RKO (cell line): ENCODE measurements at places on chromosomes 7 and 10.

GRCh38 chr10:128519581-128519980, 393.4 kb upstream of the MKI67 start:
- DNase-seq, result no peak

- DNase-seq, result no peak
Observed at GRCh38 chr10:13231808-13232207, 2.4 kb downstream of the UCMA start.

DNA sequence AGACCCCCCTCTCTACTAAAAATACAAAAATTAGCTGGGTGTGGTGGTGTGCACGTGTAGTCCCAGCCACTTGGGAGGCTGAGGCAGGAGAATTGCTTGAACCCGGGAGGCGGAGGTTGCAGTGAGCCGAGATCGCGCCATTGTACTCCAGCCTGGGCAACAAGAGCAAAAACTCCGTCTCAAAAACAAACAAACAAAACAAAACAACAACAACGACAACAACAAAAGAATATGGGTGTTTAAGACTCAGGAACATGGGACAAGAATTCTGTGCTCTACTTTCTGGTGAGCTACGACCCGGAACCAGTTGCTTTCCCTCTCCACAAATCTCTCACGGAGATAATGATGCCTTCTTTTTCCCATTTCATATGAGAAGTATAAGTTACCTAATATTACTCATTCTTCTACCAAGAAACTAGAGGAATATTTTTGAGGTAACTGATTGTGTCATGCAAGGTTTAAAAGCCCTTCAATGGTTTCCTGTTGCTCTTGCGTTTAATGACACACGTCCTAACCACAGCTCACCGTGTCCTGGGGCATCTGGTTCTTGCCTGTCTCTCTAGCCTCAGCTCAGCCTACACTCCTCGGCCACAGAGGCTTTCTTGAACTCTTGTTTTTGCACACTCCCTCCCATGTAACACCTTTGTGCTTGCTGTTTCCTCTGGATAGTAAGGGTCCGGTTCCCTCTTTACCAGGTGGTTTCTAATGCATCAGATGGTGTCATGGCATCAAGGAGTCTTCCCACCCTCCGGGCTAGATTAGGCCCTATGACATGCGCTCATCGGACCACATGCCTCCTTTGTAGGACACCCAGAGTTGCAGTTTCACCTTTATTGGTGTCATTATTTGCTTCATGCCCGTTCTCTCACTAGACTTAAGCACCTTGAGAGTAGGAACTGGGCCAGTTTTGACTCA, 67.5 kb downstream of the PFKFB3 start:
- no peak for DNase-seq

- DNase-seq, result no peak
Observed at GRCh38 chr10:21934307-21934706, 69.2 kb downstream of the DNAJC1 start.

GRCh38 chr10:119479532-119479931, 63.0 kb downstream of the RGS10 start:
- no peak for DNase-seq

- DNase-seq, result peak; percentile 85
Observed at GRCh38 chr10:95445837-95446486, 115.2 kb downstream of the SORBS1 start.

GRCh38 chr10:116917481-116917880, 68.2 kb downstream of the ENO4 start:
- DNase-seq, result no peak

- no peak for DNase-seq
Observed at GRCh38 chr7:75656740-75657139, 82.0 kb downstream of the HIP1 start.

DNA sequence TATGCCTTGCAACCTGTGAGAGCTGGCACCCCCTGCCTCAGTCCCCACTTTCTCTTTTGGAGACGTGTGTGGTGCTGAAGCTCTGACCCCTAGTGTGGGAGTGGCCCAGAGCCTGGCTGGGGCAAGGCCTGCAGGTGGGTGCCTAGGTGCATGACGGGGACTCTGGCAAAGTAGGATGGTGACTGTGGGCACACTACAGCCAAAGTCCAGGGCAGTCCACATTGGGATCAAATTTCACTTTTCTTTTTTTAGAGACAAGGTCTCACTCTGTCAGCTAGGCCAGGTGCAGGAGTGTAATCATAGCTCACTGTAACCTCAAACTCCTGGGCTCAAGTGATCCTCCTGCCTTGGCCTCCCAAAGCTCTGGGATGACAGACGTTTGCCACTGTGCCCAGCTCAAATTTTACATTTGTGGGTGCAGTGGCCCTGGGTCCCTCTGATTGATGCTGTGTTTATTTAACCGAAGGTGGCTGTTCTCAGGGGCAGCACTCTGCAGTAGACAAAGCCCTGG, 52.3 kb downstream of the NEURL1 start:
- DNase-seq, result no peak

GRCh38 chr7:99249985-99250575, 22.6 kb upstream of the MYH16 start:
- DNase-seq, result no peak

DNA sequence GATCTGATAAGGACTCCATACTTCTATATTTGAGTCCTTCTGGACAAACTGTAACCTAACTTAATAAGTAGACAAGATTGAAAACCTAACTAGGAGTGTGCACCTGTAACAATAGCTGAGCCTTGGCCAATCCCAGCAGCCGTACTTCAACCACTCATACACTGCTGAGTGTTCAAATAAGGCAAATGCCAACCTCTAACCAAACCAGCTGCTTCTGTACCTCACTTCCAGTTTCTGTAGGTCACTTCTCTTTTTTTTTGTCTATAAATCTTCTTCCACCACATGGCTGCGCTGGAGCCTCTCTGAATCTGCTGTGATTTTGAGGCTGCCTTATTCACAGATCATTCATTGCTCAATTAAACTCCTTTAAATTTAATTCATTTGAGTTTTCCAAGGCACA, 753.2 kb downstream of the DNAJB9 start:
- no peak for DNase-seq

DNA sequence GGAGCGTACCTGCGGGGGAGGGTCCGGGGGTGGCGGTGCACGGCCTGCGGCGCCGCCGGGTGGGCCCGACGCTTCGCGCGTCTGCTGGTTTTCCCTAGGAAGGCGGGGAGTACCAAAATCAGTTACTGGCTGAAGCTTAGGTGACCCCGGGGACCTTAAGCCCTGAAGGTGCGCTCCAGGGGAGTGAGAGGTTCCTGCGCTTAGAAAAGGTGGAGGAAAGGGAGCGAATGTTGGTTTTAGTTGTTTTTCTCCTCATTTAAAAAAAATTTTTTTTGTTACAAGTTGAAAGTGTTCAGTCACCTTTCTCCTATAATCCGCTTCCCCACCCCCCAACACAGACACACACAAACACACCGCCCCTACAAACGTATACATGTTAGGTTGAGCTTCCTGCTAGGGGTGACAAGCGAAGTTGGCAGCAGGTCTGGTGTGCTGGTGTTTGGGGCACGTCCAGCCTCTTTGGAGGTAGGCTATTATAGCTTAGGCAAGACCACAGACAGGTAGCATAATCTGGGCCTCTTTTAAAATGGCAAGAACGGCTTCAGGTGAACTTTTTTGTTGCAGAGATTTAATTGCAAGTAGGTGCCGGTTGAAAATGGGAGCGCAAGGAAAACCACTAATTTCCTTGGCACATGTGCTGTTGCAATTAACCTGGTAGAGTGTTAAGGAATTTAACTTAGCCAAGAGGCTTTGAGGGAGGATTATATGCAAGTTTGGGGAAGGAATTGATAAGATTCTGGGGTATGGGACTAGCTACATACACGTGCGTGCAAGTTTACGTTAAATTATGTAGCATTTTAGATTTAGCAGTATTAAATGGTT, 945 bp downstream of the ADD3 start:
- peak; percentile 35 for DNase-seq

GRCh38 chr10:63481815-63482421, 16.1 kb upstream of the JMJD1C start:
- no peak for DNase-seq

DNA sequence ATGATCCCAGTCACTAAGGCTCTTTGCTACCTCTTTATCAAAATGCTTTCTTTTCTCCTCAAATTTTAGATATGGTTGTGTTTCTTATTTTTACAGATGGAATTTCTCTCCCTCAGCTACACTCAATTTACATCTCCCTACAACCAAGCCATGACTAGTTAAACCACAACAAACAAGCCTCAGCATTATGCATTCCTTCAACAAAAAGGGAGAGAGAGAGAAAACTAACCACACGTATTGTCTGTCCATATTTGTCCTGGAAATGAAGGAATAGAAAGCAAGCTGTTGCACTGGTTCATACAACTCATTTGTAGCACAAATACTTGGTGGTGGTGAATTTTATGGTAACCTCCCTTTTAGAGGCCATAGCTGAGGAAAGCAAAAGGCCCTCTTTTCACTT, 286.4 kb downstream of the AHR start:
- no peak for DNase-seq

DNA sequence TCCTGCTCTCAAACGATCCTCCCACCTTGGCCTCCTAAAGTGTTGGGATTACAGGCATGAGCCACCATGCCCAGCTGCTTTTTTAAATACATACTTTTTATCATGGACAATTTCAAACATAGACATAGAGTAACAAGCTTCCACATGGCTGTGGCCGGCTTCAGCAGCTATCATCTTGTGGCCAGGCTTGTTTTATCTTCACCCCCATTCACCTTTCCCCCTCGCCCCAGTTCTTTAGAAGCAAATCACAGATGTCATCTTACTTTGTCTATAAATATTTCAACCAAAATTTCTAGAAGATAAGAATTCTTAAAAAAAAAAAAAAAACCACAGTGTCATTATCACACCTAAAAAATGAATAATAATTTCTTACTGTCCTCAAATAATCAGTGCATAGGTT, 5.9 kb downstream of the FOXK1 start:
- DNase-seq, result no peak

DNA sequence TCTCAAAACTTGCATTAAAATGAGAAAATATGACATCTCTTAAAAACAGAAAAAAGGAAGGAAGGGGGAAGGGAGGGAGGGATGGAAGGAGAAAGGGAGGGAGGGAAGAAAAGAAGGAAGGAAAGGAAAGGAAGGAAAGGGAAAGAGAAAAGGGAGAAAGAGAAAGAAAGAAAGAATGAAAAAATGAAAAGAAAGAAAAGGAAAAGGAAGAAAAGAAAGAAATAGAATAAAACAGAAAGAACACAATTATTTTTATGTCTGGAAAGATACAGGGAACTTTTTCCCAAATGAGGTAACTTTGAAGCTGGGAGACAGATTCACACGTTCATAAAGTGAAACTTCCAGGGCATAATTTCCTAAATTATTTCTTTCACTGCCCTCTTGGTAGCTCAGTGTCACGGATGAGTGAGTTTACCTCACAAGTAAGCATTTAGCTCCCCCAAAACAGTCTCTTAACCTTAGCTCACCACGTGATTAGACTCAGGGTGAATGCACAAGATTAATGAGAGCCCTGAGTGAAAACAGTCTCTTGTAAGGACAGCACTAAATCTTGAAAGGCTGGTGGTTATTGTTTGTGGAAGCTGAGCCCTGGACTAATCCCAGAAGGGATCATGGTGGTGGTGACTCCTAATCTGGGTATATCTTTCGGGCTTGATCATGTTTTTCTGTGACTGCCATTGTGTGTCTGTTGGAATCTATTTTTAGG, 74.1 kb upstream of the HDAC9 start:
- DNase-seq, result no peak

GRCh38 chr10:119207366-119207666, at the start of gene GRK5:
GRK5 (plus strand) TSS chr10:119207571; CDS start chr10:119207918, 347 bp downstream.
- DNase-seq, result peak; percentile 94

- no peak for DNase-seq
Observed at GRCh38 chr10:6195376-6195775, 7.4 kb upstream of the PFKFB3 start.

GRCh38 chr10:77197544-77197943, 440.1 kb downstream of the KCNMA1 start:
- no peak for DNase-seq

- no peak for DNase-seq
Observed at GRCh38 chr10:72425133-72425532, 70.4 kb upstream of the DNAJB12 start.

GRCh38 chr7:78002021-78002420, 203.4 kb downstream of the PHTF2 start:
- no peak for DNase-seq

- no peak for DNase-seq
Observed at GRCh38 chr7:41777894-41778596, 75.2 kb upstream of the INHBA start.

DNA sequence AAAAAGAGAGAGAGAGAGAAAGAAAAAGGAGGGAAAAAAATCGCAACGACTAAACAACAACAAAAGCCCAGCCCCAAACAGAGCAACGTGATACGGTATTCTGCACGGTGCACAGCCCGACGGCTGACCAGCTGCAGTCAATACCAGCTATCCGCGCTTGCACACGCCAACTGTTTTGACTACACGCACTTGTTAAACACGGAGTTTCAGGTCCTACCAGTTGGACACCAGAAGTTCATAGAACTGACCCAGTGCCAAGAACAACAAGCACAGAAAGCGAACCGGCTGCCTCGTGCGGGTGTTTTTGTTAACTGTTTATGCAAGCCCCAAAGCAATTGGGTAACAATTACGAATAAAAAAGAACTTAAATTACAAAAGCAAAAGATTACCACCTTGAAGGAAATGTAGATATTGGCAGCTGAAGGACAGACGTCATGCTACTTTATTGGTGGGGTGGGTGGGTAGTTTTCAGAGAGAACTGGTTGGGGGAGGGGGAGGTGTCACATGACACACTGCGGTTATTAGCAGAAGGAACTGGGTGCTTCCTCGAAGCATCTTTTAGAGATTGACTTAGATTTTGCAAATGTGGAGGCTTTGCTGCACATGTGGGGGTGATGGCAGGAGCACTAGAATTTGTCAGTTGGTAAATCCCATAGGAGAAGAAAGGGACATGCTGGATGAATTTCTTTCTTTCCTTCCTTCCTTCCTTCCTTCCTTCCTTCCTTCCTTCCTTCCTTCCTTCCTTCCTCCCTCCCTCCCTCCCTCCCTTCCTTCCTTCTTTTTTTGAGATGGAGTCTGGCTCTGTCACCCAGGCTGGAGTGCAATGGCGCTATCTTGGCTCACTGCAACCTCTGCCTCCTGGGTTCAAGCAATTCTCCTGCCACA, 110.6 kb upstream of the EFCAB10 start:
- DNase-seq, result no peak

- no peak for DNase-seq
Observed at GRCh38 chr10:59563531-59563930, 146.1 kb downstream of the SLC16A9 start.

DNA sequence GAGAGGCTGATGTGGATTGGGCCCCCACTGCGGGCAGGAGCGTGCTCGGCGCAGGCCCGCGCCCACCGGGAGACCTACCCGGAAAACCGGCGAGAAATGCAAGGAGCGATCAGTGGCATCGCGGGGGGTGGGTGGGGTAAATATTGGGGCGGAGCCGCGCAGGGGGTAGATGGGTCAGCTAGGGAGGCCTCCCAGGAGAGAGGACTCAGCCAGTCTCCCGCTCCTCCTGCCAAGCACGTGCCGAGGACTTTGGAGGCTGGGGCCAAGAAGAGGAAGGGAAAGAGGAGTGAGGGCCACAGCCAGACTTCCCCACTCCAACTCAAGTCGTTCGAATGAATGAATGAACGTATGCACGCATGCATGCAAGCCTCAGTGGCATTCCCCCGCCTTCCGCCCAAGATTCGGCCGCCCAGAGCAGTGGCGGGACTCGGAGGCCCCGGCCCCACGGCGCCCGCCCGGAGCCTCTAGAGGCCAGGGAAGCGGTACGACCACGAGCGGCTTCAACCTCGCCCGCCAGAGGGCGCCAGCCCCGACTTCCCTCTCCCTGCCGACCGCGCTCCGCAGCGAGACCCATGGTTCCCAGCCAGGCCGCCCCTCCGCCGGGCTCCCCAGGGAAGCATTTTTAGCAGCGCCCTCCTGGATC, 3.6 kb downstream of the NPM3 start:
- no peak for DNase-seq
